Fibroblast of villous mesenchyme (primary cell): ENCODE measurements at places on chromosomes 1 and 21.

DNA sequence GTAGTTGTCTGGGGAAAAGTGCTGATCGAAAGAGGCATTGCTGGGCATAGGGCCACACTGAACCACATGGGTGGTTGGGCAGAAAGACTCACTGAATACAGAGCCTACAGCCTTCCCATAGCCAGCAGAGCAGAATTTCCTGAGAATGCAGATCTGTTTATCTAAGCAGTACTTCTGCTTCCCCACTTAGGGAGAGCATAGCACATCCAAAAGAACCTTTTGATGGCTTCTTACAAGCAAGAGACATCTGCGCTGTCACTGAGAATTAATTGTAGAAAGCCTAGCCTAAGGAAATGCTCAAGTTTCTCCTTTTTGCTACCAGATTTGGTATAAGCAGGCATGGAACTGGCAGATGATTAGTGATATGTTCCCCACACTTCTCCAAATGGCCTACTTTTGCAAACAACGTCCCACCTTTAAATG lies 13.0 kb upstream of the KLHDC8A start:
- DNase-seq, result no peak

GRCh38 chr1:29398431-29398830 lies 162.1 kb downstream of the PTPRU start:
- no peak for DNase-seq

DNA sequence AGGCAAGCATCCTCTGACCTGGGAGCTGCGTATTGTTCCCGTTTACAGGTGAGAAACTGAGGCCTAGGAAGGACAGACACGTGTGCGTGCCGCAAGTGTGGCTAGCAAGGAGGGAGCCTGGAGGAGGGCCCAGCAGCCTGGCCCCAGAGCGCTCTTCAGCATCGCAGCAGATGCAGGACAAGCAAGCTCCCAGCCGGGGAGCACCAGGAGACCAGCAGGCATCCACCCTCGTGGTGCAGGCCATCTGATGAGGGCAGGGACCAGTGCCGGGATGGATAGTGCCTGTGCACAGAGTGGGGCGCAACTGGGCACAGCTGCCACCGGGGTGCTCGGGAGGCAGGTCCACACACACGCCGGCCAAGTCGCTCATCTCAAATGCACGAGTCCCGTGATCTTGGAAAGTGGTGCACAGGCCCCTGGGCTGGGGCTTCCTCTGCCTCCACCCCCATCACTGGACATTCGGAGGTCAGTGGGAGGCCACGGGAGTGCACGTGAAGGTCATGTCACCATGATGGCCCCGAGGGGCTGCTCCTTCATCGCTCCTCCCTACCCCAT lies 55.1 kb downstream of the COL18A1 start:
- DNase-seq, result no peak

- peak; percentile 93 for DNase-seq
Observed at GRCh38 chr1:183942933-183943693, 94.4 kb downstream of the COLGALT2 start.

GRCh38 chr1:119323216-119323982 lies 45.2 kb upstream of the HAO2 start:
- DNase-seq, result no peak
